ENCODE measurements at places on chromosomes 7 and 10.

DNA sequence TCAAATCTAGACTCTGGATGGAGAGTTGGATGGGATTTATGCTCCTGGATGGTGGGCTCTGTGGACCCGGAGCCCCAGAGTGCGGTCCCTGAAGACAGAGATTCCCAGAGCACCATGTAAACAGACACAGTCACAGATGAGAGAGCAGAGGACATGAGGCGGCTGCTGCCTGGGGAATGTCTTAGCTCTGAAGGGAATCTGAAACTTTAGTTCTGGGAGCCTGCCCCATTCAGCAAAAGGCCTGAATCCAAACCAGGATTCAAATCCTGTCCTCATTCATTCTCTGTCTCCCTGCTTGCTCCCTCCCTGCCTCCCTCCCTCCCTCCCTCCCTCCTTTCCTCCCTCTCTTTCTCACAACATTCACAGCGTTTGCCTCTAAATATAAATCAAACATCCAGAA lies 49.5 kb upstream of the CALD1 start:
- DNase-seq = no peak

- DNase-seq = no peak
Observed at GRCh38 chr7:41418337-41418736, 284.6 kb downstream of the INHBA start.

DNA sequence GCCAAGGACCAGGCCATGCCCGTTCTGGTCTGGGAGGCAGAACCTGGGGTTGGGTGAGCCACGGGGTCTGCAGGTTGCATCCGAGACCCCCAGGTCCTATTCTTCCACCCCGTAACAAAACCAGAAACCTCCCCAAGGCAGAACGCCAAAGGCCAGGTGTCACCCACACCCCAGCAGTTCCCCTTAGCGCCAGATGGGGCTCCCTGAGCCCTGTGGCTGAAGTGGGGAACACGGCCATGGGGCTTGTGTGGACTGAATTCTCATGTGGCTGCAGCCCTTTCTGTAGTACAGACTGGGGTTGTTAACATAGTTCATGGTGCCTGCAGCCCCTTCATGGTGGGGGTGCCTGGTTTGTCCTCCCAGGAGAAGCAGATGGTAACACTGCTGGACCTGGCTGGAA lies 10.2 kb downstream of the BRI3 start:
- DNase-seq = no peak

GRCh38 chr10:29314726-29315125 lies 25.9 kb downstream of the LYZL1 start:
- DNase-seq = no peak

GRCh38 chr7:5701085-5701914 lies 80.2 kb downstream of the RNF216 start:
- peak; percentile 50 for DNase-seq

- no peak for DNase-seq
Observed at GRCh38 chr10:68957654-68958053, 1.7 kb downstream of the DDX21 start.

DNA sequence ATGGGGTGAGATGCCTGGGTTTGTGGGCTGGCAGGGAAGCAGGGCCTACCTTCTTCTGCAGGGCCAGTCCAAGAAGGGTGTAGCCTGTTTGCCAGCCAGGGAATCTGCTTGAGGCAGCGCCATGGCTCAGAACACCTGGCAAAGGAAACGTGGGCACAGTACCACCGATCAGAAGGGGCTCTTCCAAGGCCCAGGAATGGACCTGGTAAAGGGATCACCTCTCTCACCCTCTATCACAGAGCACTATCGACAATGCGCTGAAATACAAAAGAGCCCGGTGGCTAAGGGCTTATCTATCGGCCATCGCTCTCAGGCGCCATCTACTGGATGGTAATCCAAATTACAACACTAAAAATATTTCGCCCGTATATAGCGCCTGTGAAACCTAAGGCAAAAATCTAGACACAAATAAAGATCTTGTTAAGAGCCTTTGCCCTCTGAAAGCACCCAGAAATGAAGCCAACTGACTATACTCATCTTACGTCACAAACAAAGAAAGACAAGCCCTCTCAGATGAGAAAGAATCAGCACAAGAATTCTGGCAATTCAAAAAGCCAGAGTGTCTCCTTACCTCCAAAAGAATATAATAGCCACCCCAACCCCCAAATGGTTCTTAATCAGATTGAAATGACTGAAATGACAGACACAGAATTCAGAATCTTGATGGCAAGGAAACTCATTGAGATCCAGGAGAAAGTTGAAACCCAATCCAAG lies 217.8 kb upstream of the HPS1 start:
- peak; percentile 8 for DNase-seq

DNA sequence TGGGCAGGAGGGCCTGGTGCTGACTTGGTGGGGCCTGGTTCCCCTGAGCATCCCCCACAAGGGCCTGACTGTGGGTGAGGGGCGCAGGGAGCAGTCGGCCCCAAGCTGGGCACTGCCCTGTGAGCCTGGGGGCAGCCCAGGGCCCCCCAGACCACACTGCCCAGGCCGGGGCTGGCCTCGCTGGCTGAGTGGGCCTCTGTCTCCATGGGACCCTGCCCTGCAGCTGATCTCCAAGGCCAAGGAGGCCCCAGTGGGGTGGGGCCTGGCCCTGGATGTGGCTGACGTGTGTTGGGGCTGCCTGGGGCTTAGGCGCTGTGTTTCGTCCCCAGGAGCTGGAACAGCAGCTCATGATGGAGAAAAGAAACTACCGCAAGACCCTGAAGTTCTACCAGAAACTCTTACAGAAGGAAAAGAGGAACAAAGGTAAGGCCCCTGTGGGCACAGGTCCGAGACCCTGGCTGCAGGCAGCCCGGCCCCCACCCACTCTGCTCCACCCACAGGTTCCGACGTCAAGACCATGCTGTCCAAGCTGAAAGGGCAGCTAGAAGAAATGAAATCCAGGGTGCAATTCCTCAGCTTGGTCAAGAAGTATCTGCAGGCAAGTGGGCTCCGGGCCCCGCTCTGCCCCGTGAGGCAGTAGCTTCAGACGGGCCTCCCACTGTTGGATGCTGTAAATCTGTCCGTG lies 23.5 kb upstream of the UTF1 start:
- DNase-seq = no peak

Data from amniotic epithelial cell (primary cell).